ENCODE measurements at places on chromosomes 7 and 10.

GRCh38 chr7:75642810-75643486 lies 95.8 kb downstream of the HIP1 start:
- DNase-seq = peak; percentile 55

DNA sequence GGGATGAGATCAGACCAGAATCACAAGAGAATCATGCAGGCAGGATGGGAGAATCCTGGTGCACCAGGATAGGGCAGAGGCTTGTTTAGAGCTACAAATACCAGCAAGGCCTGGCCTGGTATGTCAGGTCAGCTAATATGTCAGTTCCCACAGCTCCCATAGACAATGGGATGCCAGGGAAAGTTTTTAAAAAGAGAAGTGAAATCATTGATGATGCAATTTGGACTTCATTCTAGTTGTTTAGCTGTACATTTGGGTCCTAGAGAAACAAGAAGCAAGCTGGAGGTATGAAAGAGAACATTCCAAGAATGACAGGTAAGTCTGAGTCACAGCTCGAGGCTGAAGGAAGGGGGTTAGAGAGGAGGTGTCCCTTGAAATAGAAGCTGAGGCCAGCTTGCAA lies 45.2 kb downstream of the GPR141 start:
- DNase-seq = no peak

GRCh38 chr7:101288439-101288838 lies 33.2 kb downstream of the IFT22 start:
- DNase-seq = no peak

- DNase-seq = no peak
These were observed 534.1 kb downstream of the AUTS2 start for GRCh38 chr7:70132226-70132851.

- peak; percentile 49 for DNase-seq
These were observed 28.8 kb upstream of the JCAD start for GRCh38 chr10:30088178-30088577.

GRCh38 chr10:92080244-92080643 lies 156.7 kb downstream of the BTAF1 start:
- no peak for DNase-seq

DNA sequence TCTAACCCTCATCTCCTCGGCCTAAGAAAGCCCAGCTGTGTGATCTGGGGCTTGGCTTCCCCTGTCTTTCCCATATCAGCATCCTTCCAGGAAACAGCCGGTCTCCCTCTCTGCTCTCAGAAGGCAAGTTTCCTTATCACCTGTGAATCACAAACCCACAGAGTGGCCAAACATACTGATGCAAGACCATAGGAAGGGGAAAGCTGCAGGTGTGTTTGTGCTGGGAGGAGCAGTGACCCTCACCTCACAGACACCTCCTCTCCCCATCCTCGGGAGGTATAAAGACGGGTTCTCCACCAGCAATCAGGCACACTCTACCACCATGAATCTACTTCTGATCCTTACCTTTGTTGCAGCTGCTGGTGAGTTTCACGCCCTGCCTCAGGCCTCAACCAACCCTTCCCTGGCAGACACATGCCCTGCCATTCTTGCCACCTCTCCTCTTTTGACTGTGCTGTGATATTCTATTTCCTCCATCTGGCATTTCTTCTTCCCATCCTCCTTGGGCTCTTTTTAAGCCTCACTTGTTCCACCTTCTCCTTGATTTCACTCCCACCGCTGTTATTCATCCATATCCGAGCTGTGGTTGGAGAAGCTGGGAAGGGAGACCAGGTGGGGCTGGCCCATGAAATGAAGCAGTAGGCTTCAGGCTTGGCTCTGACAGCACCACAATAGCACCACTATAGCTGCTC lies at the start of gene PRSS2:
PRSS2 (plus strand) TSS at position 310 of the 692 bp plus-strand sequence; CDS start at position 323, 13 bp downstream.
- no peak for DNase-seq

GRCh38 chr10:122981066-122981464 lies 864 bp downstream of the PSTK start:
- DNase-seq = peak; percentile 68

DNA sequence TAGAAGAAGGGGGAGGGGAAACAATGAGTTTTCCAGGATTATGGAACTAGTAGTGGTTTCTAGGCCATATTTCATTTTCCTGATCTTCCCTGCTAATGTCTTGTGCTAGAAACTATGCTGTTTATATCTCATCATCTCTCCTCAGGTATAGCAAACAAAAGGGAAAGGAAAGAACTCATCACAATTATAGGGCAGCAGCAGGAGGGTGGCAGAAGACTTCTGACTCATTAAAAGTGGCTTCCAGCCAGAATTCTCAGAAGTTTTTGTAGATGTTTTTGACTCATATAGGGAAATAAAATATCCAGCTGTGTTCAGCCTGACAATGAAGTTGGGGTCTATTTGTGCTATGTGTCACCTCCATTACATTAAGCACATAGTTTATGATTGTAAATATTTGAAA lies 6.5 kb downstream of the AHR start:
- DNase-seq = peak; percentile 94

- no peak for DNase-seq
These were observed 530.8 kb downstream of the CNTNAP2 start for GRCh38 chr7:146647445-146647844.

DNA sequence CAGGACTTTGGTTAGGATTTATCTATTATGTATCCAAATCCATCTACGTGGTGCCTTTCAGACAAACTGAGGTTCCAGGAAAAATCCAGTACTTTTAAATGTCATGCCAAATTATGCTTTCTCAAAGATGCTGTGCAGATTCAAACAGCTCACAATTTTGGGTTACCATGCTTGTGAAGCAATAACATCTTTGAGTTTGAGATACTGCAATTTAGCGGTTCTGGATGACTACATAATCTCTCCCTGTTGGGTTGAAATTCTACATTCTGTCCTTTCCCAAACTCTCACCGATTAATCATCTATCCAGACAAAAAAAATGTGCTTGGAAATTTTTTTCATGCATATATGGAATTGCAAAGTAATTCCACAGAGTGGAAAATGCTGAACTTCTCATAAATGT lies 3.5 kb downstream of the RHOBTB1 start:
- no peak for DNase-seq

- peak; percentile 45 for DNase-seq
These were observed 91.4 kb downstream of the PPP1R3C start for GRCh38 chr10:91541481-91541880.

DNA sequence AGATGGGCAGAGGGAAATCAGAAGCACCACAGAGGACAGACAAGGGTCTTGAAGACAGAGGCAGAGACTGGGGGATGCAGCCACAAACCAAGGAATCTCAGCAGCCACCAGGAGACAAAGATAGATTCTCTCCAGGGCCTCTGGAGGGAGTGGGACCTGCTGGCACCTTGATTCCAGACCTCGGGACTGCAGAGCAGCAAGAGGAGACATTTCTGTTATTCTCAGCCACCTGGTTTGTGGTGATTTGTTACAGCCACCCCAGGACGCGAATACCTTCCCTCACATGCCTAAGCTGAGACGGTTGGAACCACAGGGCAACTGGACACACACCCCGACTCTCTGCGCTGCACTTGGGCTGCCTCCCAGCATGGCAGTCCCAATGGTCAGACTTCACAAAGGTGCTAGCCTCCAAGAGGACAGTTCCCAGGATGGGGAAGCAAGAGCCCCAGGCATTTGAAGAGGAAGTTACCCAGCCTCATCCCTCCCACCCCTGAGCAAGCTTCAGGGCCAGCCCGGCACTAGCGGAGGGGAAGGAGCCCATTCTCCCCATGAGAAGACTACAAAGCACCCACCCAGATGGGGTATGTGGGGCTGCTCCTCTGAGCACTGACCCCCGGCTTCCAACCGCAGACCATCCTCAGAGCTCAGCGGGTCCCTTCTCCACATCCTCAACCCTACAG lies 104.6 kb upstream of the INSIG1 start:
- no peak for DNase-seq

DNA sequence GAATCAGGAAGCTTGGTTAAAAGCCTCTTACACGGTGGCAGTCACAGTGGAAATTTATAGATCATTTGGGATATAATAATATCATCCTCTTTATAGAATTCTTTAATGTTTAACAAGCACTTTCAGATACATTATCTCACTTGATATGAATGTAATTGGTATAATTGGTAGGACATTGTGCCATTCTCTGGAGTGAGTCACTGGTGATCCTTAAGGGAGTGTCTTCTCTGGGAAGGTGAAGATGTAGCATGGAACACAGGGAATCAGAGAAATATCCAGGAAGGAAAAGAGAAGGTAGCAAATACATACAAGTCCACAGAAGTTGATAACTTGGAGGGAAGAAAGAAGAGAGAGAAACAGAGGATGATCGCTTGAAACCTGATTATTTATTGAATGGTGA lies 9.8 kb downstream of the PTPRZ1 start:
- DNase-seq = no peak

- DNase-seq = no peak
These were observed 134.0 kb downstream of the PRKAG2 start for GRCh38 chr7:151742713-151743480.

- no peak for DNase-seq
These were observed 22.0 kb upstream of the TMEM120A start for GRCh38 chr7:76016191-76016947.

DNA sequence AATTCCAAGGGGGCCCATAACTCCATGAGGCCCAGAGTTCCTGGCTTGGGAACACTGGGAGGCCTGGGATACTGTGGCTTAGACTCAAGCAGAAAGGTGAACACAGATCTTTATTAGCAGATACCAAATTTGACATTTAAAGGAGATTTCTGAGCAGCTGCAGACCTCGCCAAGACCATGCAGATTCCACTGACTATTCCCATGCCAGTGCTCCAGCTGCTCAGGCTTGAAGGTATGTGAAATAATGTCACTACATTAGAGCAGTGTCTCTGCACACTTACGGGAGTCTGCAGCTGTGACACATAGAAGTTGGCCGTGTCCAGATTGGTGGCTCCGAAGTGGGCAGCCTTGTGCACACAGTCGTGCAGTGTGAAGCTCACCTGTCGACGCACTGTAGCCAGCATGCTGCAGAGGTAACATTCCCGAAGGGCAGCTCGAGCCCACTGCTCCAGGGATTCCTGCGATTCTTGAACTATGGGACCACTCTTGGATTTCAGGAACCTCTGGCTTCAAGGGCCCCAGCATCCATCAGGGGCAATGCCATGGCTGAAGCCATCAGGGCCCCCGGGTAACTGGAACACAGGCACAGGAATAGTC lies 46.1 kb downstream of the SEPTIN7 start:
- no peak for DNase-seq

- peak; percentile 15 for DNase-seq
These were observed 17.2 kb downstream of the AP5Z1 start for GRCh38 chr7:4792537-4793126.

DNA sequence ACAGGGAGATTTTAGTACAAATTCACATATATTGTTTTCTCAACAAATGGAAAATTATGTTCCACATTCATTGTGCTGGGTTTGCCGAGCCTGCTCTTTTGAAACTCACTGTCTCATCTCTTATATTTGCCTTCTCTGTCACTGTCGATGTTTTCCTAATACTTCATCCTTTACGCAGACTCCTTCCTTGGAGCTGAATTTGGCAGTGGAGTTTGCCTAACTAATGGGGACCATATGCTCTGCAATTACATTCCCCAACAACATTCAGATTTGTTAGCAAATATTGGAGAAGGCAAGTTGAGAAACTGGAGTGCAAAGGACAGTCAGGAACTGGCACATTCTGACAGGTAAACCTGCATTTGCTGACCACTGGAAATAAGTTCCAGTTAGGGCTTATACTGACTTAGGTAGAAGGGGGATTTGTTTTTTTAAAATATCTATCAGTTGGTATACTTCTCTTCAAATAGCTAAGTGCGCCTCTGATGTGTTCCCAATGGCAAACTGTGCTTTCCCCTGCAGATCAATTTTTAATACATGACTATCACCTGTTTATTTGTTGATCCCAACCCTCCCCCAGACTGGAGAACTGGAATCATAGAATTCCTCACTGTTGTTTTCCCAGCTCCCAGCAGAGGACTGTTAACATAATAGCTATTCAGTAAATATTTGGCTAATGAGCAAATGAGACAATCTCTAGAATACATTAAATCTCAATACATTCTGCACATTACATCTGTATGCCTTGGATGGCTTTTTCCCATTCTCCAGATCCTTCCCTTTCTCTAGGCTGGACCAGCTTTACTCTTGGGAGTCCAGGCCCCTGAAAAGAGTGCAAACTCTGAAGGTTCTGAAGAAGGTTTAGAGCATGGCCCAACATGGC lies 769.3 kb downstream of the KCNMA1 start:
- no peak for DNase-seq

GRCh38 chr7:28551331-28551730 lies 139.0 kb downstream of the CREB5 start:
- no peak for DNase-seq

GRCh38 chr10:96930469-96930868 lies 98.4 kb downstream of the LCOR start:
- DNase-seq = no peak

DNA sequence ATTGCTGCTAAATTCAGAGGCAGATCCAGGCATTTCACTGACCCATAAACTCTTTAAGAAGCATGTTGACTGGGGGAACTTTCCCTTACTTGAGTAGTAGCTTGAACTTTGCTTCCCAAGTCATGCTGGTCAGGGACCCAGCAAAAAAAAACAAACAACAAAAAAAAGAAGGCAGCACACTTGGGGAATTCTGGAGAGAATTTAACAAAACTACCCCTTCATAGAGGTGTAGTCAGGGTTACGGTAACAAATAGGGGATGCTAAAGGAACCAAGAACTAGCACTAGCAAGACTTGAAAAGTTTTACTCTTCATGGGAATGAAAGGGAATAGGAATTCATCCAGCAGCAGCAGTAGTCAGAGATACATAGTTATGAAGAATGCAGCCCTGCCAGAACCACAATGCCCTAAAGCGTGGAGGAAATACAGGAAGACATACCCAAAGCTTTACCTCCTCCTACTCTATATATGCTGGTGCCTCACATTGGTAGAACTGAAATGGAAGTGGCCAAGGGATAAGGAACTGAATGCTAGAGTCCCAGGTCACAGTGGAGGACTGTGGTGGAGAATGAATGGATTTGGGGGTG lies 67.3 kb downstream of the PHYHIPL start:
- DNase-seq = no peak

DNA sequence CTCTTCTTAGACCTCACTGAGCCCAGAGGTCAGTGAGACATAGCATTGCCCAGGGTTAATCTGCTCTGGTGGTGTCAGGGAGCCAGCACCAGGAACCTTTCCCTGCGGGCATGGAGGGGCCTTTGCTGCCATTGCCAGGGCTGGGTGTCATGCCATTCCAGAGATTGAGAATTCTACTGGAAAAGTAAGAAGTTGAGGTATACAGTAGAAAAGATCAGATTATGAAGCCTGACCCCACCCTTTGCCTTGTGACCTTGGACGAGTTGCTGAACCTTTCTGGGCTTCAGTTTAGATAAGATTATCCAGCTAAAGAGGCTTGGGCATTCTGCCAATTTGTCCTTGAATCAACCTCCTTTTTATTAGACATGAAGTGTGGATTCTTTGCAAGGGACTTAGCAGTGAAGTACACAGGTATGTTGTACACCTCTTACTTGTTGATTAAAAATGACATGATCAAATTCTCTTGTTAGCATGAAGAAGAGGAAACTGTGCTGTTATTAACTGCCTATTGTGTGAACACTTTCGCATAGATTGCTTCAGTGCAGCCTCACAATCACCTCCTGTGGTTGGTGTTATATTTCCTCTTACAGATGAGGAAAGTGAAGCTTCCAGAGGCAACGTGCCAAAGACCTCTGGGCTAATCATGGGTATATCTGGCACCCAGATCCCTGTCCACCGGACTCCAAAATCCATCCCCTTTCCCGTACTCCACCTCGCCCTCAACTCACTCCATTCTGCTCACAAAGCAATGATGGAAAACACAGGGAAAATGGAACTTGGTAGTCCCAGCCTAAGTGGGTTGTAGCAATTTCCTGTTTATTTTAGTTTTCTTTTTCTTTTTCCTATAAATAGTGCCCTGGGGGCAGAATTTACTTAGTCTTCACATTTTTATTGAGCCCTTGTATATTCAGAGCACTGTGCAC lies 151.3 kb downstream of the CAMK1D start:
- DNase-seq = peak; percentile 40

All from astrocyte of the spinal cord (primary cell).